ENCODE measurements at places on chromosomes 5 and 9. TPM values are rescaled to one million over a fixed set of nuclear protein-coding genes. Genes with fewer than 3 reads are reported as not detected.

CXCL14 gene
- total RNA-seq = not detected

OR4F3 gene
- not detected for total RNA-seq

MOB3B gene
- total RNA-seq = 0.09 TPM

NSUN2 gene
- total RNA-seq = 17.5 TPM

ZDHHC21 gene
- total RNA-seq = 1.4 TPM

All from pericardium fibroblast (primary cell).